Astrocyte (in vitro differentiated cells and primary cell): ENCODE measurements at places on chromosomes 7 and 10. TPM values are rescaled to one million over a fixed set of nuclear protein-coding genes. Genes with fewer than 3 reads are reported as not detected.

DNA sequence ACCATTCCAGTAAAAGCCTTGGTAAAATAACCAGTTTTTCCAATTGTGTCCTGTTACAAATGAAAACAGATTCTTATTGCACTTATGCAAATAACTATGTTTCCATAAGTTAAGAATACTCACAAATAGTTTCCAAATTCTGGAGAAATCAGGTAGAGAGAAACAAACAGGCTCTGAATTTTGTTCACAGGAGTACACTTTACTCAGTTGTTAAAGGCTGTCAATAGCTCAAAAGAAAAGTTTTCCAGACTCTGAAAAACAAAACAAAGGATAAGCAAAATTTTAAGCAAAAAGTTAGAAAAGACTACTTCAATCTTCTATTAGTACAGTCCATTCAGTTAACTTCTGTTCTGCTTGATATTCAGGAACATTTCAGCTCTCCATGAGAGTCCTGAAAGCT is 32.8 kb upstream of the ZNF365 start:
- peak; percentile 7 for DNase-seq

C7orf33 gene
- total RNA-seq = not detected in 2 replicates

- no peak for DNase-seq
Measured at GRCh38 chr7:104196161-104196560, 11.7 kb downstream of the ORC5 start.

DNA sequence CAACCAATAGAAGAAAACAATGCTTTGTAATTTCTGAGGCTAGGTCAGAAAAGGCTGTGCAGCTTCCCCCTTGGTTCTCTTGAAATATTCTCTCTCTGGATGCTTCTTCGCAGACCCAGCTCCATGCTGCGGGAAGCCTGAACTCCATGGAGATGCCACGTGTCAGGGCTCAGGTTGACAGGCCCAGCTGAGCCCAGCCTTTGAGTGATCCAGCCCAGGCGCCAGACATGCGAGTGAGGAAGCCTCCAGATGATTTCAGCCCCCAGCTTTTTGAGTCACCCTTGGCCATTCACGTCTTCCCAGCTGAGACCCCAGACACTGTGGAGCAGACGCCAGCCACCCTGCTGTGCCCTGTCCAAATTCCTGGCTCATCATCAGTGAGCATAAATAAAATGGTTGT is 378.4 kb upstream of the NRP1 start:
- DNase-seq = no peak

- no peak for DNase-seq
Measured at GRCh38 chr10:11439523-11440053, 171.9 kb downstream of the USP6NL start.

FAM24A gene
- not detected in 2 replicates for total RNA-seq

- DNase-seq = no peak
Measured at GRCh38 chr7:132828502-132828901, 252.2 kb upstream of the PLXNA4 start.
